Activated naive CD8-positive, alpha-beta T cell treated with anti-CD3 and anti-CD28 coated beads, Interleukin-2, amount 50 U/mL, for 16 hours (primary cell): ENCODE measurements at places on chromosomes 13 and 19.
A peak's percentile ranks its signal among the peaks of the same experiment; 100 is the strongest.

DNA sequence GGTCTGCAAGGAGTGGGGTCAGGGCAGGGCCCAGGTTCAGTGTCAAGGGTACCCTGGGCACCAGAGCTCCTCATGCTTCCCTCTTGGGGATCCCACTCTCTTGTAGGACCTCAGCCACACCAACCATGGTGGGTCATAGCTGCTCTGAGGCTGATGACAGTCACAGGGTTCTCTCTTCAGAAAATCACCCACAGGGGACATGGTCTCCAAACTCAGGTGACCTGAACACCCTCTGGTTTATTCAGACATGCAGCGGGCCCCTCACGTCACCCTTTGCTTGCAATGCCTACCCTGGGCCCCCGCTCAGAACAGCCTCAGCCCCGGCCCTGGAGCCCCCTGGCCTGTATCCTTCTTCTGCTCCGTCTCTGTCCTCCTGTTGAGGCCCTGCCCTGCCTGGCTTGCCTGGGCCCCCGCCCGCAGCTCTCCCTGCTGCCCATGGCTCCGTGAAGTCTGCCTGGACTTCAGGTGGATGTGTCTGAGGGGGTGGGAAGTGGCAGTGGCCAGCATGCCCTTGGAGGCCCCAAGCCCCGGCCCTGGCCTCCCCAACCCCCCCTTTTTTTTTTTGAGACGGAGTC lies 20.4 kb downstream of the CHERP start:
- DNase-seq = no peak

DNA sequence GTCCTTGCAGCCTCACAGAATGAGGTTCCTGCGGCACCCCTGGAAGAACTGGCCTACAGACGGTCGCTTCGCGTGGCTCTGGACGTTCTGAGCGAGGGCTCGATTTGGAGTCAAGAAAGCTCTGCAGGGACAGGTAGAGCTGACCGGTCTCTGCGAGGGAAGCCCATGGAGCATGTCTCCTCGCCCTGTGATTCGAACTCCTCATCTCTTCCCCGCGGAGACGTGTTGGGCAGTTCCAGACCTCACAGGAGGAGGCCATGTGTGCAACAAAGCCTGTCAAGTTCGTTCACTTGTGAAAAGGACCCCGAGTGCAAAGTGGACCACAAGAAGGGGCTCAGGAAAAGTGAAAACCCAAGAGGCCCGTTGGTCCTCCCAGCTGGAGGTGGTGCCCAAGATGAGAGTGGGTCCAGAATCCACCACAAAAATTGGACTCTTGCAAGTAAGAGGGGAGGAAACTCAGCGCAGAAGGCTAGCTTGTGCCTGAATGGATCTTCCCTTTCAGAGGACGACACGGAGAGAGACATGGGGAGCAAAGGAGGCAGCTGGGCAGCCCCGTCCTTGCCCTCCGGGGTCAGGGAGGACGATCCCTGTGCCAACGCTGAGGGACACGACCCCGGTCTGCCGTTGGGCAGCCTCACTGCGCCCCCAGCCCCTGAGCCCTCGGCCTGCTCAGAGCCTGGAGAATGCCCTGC lies 23.4 kb upstream of the NDUFS7 start:
- no peak for DNase-seq

GRCh38 chr13:37775871-37776270 lies 93.7 kb downstream of the TRPC4 start:
- DNase-seq = no peak

DNA sequence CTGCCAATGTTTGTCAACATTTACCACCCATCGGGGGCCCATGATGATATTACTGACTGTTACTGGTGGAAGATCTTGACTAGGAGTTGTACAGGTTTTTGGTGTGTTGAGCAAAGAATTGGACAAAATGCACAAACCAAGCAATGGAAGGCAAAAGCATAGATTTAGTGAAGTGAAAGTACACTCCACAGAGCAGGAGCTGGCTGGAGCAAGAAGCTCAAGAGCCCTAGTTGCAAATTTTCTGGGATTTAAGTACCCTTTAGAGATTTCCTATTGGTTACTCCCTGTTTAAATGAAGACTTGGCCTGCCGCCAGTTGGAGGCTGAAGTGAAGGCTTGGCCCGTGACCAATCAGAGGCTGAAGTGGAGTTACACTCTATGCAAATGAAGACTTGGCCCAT lies 128.6 kb upstream of the KL start:
- DNase-seq = no peak

GRCh38 chr13:112933649-112934048 lies 35.4 kb upstream of the MCF2L start:
- DNase-seq = no peak

DNA sequence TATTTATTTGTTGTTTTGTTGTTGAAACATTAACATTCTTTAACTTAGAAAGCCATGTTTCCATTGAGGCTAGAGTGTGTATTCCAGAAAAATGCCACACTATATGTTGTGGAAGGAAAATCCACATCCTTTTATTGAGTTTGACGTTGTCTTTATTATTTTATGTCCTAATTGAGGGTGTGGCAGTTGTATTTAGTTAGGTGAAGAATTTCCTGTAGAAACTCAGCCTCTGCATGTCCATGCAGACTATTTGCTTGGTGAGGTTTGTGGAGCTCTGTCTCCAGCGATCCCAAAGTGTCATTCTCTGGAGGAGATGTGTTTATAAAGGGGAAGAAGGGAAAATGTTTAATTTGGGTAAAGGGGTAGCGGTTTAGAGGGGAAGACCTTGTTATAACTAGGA lies 46.6 kb downstream of the AKAP11 start:
- DNase-seq = no peak

- no peak for DNase-seq
Measured at GRCh38 chr13:99969919-99970650, 1.5 kb downstream of the ZIC5 start.

- no peak for DNase-seq
Measured at GRCh38 chr13:108755083-108755482, 125.7 kb downstream of the MYO16 start.

GRCh38 chr13:44719857-44720671 lies 143.9 kb upstream of the TSC22D1 start:
- DNase-seq = no peak

DNA sequence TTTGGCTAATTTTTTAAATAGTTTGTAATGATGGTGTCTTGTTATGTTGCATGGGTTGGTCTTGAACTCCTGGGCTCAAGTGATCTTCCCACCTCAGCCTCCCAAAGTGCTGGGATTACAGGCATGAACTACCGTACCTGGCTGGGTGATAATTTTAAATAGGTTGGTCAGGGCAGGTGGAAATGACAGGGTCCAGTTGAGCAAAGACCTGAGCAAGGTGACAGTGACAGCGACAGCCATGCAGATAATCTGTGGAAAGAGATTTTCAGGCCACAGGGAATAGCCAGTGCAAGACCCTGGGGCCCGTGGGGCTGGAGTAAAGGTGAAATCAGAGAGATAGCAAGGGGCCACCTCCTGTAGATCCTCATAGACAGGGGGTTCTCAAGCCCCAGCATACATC lies 3.5 kb downstream of the SPACA6 start:
- no peak for DNase-seq

DNA sequence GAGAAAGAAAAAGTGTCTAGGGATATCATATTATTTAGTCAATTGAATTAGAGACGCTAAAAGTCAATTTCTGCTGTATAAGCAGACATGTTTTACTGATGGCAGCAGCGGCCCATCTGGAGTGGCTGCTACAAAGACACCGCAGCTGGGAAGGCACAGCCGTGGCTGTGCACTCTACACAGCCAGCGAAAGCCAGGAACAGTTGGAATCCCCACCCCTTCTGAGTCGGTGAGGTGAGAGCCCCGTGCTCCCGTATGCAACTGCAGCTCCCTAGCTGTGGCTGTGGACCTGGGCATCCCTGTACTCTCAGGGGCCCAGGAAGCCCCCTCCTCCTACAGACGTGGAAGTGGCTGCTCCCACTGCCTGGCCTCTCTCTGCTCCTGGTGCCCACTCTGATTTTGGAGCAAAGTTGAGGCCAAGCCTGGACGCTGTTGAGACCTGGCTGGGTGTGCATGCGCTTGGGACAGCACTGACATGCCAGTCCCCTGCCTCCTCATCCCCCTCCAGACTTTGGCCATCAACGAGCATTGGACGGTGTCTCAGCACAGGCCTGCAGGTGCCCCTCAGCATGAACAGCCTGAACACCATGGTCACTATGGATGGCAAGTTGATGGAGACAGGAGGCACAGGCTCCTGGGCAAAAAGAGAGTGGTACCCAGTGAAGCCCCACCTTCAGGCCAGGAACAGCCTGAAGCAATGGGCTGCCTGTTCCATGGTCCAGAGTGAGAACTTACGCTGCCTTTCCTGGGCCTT lies 944.0 kb upstream of the MIR17HG start:
- no peak for DNase-seq

DNA sequence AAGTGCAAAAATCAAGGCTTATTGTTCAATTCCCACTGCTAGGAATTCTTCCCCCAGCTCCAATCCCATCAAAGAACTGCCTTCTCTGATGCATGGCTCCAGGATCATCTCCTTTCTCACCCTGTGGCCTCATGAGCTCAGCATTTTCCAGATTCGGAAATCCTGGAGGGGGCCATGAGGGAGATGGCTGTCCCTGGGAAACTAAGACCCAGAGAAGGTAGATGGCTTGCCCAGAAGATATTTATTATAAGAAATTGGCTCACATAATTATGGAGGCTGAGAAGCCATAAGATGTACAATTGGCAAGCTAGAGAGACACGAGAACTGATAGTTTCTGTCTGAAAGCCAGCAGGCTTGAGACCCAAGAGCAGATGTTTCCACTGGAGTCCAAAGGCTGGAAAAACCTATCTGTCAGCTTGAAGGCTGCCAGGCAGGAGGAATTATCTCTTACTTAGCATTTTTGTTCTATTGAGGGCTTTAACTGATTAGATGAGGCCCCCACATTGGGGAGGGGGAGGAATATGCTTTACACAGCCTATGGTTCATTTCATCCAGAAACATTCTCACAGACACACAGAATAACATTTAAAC lies 58.6 kb downstream of the GADD45B start:
- DNase-seq = no peak

DNA sequence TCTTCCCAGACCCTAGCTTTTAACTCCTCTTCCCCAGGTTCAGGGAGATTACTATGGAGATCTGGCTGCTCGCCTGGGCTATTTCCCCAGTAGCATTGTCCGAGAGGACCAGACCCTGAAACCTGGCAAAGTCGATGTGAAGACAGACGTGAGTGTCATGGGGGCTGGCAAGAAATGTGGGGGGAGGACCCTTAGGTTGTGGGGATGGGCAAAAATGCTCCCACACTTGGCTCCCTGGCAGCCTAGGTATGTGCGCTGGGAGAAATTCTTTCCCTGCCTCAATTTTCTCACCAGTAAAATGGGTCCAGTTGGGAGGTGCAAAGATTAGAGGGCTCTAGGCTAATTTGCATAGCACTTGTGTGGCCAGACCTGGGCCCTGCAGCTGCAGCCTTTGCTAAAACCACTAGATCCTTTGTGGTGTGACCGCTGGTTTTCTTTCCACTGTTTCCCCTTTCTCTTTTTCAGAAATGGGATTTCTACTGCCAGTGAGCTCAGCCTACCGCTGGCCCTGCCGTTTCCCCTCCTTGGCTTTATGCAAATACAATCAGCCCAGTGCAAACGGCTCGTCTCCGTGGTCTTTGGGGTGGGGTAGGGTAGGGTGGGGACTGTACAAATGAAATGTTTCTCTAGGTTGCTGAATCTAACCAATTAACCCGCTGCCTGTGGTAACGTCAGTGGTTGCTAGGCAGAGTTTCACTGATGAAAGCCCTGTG lies 959 bp upstream of the RAB4B start:
- peak; percentile 75 for DNase-seq

GRCh38 chr19:7648265-7649014 lies 11.5 kb downstream of the STXBP2 start:
- no peak for DNase-seq

- DNase-seq = no peak
Measured at GRCh38 chr19:42333975-42334696, 8.7 kb downstream of the MEGF8 start.
